ENCODE measurements at places on chromosomes 2 and 18.
A peak's percentile ranks its signal among the peaks of the same experiment; 100 is the strongest.

- DNase-seq: no peak
These were observed 560.5 kb upstream of the HS6ST1 start for GRCh38 chr2:128879161-128879560.

GRCh38 chr2:72118951-72119350 is 28.7 kb downstream of the CYP26B1 start:
- no peak for DNase-seq

GRCh38 chr2:11746807-11747459 is 501 bp downstream of the LPIN1 start:
- peak; percentile 29 for DNase-seq

- DNase-seq: no peak
These were observed 38.1 kb downstream of the MBOAT2 start for GRCh38 chr2:8965216-8965969.

DNA sequence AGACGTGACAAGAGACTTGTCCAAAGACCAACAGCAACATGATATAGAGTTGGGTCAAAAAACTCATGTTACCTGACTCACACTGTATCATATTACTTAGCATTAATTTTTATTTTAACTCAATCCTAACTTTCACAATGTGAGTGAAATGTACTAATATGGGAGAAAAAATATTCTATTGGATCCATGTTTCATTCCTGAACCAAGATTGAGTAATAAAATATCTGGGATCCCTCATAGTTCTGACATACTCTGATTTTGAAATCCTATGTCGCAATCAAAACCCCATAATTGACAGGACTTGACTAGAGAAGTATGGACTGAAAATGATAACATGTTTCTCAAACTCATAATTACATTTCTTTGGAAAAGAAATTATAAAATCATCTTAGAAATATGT is 190.4 kb downstream of the RIT2 start:
- DNase-seq: no peak

GRCh38 chr2:171279983-171280790 is 119.5 kb upstream of the TLK1 start:
- no peak for DNase-seq

DNA sequence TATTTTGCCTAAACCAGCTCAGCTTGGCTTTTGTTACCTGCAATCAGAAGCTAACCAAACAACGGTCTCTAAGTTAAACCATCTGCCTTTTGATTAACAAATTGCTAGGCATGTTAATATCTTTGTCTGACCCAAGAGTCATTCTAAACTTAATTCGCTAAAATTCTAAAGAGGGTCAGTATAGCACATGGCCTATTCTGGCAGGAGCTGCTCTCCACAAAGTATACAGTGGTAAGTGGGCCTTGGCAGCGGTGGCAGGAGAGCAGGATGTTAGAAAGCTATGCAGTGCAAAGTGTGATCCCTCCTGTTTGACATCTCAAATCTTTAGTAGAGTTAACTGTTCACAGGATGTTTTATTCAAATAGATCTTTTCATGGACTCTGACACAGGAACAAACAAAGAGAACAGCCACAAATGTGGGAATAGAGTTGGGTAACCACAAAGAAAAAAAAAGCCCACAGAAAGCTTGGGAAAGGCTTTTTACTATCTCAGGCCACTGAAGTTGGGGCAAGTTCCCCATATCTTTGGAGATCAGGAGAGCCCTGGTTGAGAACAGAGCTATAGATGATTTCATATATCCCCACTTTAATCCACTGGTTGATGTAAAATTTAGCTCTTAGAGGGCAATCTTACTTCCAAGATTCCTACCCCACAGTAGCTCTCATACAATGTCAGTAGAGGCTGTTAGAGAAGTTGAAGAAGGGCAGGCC is 10.6 kb downstream of the CFAP210 start:
- DNase-seq: no peak

DNA sequence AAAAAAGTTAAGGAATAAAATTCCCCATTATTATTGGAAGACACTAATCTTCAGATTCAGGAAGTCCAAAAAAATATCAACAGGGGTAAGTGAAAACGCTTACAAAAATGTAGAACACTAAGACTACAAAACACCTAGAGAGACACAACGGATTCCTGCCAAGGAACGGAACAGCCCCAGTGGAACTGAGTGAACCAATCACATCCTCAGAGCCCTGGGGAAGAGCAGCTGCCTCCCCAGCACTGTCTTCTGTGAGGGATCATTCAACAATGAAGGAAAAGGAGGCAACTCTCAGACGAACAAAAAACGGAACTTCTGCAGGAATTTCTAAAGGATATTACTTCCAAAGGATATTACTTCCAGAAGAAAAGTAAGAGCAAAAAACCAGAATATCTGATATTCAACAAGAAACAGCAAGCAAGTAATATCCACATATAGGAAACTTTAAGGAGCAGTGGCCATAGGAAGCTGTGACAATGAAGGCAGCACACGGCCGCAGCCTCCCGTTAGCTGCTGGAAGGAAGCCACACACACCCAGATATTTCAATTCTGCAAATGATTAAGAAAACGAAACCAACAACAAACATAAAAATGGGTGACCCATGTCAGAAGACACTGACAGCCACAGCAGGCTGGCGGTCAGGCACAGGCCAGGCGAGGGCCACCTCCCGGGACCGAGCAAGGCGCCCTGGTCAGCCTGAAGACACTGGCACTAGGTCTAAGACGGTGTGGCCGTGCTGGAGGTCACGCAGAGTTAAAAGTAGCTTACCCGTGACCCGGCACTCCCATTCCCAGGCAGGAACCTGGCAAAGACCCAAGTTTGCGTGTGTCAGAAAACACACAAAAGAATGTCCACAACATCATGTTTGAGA is 81.8 kb downstream of the HDAC4 start:
- DNase-seq: no peak

DNA sequence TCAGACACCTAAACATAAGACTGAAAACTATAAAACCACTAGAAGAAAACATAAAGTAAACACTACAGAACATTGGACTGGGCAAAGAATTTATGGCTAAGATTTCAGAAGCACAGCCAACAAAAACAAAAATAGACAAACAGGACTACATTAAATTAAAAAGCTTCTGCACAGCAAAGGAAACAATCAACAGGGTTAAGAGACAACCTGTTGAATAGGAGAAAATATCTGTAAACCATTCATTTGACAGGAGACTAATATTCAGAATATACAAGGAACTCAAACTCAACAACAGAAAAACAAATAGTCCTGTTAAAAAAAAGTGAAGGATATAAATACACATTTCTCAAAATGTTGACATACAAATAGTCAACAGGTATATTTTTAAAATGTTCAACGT is 106.7 kb upstream of the FANCL start:
- no peak for DNase-seq

- DNase-seq: no peak
These were observed 178.0 kb downstream of the MCFD2 start for GRCh38 chr2:46737577-46737976.

GRCh38 chr18:475202-476031 is 25.1 kb downstream of the COLEC12 start:
- DNase-seq: no peak

GRCh38 chr2:18232731-18233438 is 327.6 kb downstream of the RDH14 start:
- DNase-seq: no peak

GRCh38 chr2:127406454-127406853 is 11.8 kb upstream of the PROC start:
- DNase-seq: no peak

- no peak for DNase-seq
These were observed 200.5 kb downstream of the EXOC6B start for GRCh38 chr2:72625366-72625765.

DNA sequence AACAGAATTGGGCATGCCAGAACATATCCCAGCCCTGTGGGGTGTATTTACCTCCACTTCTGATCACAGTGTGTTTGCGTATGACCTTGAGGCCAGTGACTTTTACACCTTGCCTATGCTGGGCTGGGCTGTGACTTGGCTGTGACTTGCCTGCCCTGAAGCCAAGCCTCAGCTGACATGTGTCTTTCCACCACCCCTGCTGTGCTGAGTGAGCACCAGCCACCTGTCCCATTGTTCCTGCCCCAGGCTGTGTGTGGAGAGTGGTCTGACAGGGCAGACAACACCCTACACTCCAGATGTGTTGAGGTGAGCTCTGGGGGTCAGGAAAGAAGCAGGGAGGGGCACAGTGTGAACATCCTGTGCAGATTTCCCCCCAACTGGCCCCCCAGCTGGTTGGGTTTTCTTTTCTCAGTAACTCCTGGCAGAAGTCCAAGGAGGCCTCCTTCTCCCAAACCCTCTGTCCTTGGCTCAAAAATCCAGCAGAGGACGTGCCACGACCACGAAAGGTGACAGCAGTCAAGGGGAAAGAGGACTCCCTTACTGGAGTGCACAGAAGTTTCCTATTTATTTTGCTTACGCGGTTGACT is 5.1 kb upstream of the STEAP3 start:
- no peak for DNase-seq

DNA sequence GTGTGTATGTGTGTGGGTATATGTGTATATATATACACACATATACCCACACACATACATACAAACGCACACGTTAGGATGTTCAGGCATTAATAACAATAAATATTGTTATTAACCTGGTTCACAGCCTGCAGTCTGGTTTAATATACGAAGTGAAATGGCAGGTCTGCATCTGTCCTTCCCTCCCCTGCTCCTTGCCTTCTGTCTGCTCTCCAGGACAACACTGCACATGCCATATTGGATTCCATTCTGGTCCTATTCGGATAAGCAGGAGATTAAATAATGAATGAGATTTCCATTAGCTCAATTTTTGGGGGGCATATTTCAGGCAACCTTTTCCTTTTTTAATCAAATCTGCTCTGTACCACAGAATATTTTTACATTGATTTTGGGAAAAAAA is 158.0 kb downstream of the CELF4 start:
- DNase-seq: no peak

GRCh38 chr2:23940718-23941620 is 706 bp downstream of the UBXN2A start:
- peak; percentile 54 for DNase-seq

DNA sequence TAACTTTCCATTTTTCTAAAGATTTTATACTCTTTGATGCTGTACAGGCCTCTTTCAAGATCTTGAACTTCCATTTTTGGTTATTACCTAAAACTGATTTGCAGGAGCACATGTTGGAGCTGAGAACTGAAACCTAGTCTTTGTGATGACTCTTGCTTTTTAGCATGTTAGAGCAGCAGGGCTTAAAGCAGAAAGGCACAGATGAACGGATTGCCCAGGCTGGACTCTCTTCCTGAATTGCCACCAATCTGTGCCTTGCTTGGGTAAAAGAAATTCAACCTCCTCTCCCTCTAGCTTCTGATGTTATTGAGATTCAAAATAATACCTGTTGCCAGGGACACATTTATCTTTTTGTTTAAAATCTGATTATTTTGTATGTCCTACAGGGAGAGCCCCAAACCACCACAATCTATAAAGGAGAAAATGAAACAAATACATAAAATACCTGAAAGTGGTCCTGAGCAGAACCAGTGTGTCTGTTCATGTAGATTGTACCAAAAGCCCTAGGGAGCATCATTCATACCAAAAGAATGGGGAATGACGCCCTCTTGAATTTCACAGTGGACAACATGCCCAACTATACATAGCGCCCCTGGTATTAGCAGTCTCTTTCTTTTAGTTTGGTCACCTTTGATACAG is 277.0 kb upstream of the MAP2 start:
- no peak for DNase-seq

DNA sequence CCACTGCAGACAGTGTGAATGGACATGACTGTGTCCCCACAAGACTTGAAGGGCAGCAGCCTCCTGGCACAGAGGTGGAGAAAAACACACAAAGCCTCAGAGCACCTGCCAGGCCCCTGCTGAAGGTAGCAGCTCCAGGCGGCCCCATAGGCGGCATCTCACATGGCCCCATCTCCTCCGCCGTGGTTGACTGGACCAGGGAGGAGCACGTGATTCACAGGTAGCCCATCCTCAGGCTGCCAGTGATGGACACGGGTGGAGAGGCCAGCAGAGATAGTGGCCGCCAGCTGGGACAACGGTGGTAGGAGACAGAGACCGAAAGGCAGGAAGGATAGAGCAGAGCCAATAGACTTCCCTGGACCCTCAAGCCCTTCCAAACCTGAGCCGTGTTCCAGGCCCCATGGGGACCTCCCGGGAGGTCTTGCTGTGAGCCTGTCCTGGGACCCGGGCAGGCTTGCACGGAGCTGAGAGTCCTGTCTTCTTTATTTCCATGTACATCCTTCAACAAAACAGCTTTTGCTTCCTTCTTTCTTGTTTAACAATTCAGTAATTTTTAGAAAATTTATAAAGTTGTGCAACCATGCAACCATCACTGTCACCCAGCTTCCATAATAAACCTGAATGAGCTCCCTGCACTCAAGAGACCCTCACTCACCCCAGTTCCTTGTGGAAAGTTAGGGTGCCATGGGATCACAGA is 26.9 kb downstream of the GPR55 start:
- peak; percentile 4 for DNase-seq

GRCh38 chr18:50014606-50015005 is 180.3 kb downstream of the MYO5B start:
- no peak for DNase-seq

GRCh38 chr2:187143537-187143936 is 294.6 kb upstream of the ZSWIM2 start:
- no peak for DNase-seq

DNA sequence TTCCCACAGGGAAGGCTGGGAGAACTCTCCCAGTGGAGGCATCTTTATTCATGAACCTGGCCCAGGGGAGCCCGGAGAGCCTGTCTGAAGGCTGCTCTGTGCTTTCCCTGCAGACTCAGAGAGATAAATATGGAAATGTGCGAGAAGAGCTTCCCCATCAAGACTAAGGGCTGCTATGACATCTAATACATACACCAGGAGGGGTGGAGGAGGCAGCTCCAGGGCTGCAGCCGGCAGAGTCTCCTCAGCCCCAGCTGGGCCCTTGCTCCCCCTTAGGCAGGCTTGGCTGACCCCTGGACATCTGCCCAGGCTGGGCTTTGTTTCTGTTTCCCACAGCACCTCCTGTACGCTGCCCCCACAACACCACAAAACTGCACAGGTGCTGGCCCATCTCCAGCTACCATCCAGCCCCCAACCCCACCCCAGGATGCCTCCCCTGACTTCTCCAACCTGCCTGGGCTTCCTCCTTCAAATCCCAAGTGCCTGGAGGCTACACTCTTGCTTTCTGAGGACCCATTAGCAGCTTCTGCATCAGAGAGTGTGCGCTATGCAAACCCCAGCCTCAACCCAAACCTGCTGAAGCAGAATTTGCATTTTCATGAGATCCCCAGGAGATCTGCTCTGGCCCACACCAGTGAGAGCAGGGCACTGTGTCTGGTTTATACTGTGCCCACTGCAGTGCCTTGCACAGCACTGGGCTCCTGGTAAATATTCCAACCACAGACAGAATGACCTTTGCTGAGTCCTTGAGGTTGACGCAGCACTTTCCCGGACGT is 96.8 kb downstream of the VSNL1 start:
- no peak for DNase-seq

All from activated CD4-positive, alpha-beta T cell treated with anti-CD3 and anti-CD28 coated beads, Interleukin-2, amount 10 ng/mL, durations not matched to agents 7 days and 5 days (primary cell).